ENCODE measurements at places on chromosomes 11 and 22. TPM values are rescaled to one million over a fixed set of nuclear protein-coding genes. Genes with fewer than 3 reads are reported as not detected.

TEX54 gene
- 0.33 TPM for polyA plus RNA-seq

DNA sequence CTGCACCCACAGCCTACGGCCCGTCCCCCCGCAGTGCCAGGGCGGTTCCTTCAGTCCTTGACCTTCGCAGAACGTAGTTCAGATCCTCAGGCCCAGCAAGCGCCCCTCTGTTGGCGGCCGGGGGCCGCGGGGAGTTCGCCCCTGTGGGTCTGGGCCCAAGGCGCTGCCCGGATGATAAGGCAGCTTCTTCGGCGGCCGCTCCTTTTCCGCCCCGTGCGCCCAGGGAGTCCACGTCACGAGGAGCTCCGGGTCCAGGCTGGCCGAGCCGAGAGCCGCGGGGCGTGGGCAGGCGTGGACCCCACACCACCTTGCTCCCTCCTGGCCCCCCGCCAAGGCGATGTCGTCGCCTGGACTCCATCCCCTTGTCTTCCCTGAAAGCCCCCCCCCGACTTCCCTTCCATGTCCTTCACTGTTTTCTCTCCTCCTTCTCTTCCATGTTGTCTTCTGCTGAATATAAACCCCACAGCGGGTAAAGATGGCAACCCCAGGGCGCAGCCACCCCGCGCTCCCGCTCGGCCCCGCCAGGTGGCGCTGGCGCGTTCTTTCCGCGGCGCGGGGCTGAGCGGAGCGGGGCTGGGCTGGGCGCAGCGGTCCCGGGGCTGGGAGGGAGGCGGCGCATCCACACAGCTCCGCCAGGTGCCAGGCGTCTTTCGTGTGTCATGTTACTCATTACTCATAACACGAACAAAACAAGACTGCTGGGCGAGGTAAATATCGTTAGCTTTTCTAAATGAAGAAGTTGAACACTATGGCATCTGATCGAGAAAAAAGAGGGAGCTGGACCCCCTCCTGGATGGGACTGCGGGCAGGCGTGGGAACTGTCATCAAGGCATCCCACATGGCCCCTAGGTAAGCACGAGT, 321.0 kb downstream of the NTM start:
- no peak for DNase-seq

LRRC32 gene
- polyA plus RNA-seq: 65.8 TPM

DNA sequence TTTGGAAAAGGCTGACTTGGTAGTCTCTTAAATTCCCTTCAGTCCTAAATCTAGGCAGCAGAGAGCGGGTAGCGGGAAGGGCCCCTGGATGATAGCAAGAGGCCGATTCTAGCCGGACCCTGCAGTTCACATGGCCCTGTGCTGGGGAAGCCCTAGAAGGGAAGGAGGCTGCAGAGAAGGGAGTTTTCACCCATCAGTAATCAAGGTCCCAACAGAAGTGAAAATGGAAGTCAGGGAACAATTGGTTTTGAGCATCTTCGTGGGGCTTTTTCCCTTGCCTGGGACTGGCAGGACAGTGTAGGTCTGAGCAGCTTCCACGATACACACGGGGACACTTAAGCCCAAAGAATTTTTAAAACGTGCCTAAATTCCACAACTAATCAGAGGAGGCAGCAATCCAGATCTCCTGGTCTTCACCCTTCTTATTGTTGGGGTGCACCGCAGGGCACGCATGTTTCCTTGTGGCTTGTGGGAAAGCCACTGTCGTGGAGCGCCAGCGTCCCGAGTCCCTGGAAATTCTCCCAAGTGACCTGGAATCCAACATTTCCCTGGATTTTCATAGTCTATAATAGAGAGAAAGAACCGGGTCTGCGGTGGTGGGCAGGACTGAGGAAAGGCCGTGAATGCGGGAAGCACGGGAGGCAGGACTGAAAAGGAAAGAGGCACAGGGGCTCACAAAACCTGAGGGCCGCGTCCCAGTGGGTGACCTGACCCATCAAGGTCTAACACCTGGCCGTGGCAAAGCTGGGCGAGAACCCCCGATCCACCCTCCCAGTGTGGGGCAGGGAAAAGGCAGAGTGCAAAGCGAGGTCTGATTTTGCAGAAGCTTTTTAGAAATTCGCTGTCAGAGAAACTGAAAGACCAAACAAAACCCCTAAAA, 846 bp upstream of the OAF start:
- DNase-seq: no peak

DNA sequence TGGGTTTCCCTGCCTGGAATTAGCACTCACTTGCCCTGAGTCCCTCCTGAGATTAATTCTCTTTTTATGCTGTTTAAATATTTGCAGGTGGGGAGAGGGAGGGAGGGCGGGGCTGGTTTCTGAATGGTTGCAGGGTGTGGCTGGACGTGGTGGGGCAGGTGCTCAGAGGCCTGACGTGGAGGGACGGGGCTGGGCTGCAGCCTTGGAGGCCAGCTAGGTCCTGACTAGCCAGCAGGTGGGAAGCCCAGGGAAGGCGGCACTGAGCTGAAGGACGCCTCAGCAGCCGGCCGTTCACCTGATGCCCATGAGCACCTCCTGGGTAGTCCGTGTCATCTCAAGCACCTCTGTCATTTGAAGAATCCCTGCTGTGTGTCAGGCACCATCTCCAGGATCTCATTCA, 21.3 kb downstream of the SGSM1 start:
- DNase-seq: no peak

DNA sequence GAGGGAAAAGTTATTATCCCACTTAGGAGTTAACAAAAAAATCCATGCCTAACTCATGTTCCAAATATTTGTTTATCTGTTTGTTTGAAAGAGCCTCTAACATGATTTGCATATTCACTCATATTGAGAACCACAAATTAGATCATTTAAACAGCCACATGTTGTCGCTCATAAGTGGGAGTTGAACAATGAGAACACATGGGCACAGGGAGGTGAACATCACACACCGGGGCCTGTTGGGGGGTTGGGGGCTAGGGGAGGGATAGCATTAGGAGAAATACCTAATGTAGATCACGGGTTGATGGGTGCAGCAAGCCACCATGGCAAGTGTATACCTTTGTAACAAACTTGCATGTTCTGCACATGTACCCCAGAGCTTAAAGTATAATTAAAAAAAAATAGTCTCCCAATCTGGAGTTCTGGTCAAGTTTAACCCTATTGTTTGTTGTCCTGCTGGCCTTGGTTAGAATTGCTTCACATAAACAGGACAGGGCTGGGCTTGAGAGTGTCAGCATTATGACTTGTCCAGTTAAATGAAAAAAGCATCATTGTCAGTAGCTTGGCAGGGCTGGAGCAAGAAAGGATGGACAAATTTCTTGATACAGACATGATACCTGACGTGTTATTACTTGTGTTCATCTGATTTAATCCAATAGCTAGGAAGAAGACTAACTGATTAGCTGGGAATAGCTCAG, 57.8 kb upstream of the PSMA1 start:
- no peak for DNase-seq

C11orf97 gene
- not detected for polyA plus RNA-seq
